Vein endothelial cell (primary cell): ENCODE measurements at places on chromosomes 1 and 21. TPM values are rescaled to one million over a fixed set of nuclear protein-coding genes. Genes with fewer than 3 reads are reported as not detected.

The PLPP3 gene
- total RNA-seq = 44.6 and 59.4 TPM in 2 replicates

The HES2 gene
- 31.7 and 33.1 TPM in 2 replicates for total RNA-seq

The ATP1A4 gene
- total RNA-seq = not detected in 2 replicates

The KMO gene
- total RNA-seq = not detected in 2 replicates

The SAMD13 gene
- total RNA-seq = 2.3 and 2.4 TPM in 2 replicates

The SEC16B gene
- total RNA-seq = 0.65 and 1.2 TPM in 2 replicates

The AADACL4 gene
- total RNA-seq = not detected in 2 replicates

The RHD gene
- not detected in 2 replicates for total RNA-seq

The GSTM5 gene
- under 0.01 and 0.10 TPM in 2 replicates for total RNA-seq

The SGIP1 gene
- 22.1 and 31.7 TPM in 2 replicates for total RNA-seq

The AP4B1 gene
- 20.6 and 24.8 TPM in 2 replicates for total RNA-seq

The RGS16 gene
- total RNA-seq = 0.19 and 0.33 TPM in 2 replicates

The NKAIN1 gene
- 0.10 TPM in 1 of 2 replicates, not detected in the other for total RNA-seq

The RNPC3 gene
- total RNA-seq = 15.4 and 16.0 TPM in 2 replicates

The OR6K3 gene
- 0.19 TPM in 1 of 2 replicates, not detected in the other for total RNA-seq

The BLACAT1 gene
- under 0.01 and 0.29 TPM in 2 replicates for total RNA-seq

The NTPCR gene
- 13.1 and 14.5 TPM in 2 replicates for total RNA-seq

The IFI44L gene
- total RNA-seq = 1.3 and 1.5 TPM in 2 replicates

The C1orf74 gene
- total RNA-seq = 3.0 and 3.3 TPM in 2 replicates

The S100A7A gene
- total RNA-seq = not detected in 2 replicates

The POU3F1 gene
- not detected in 2 replicates for total RNA-seq
